ENCODE measurements at places on chromosomes 7 and 10. TPM values are rescaled to one million over a fixed set of nuclear protein-coding genes. Genes with fewer than 3 reads are reported as not detected.

Gene PROSER2
- 10.3 TPM for total RNA-seq

DNA sequence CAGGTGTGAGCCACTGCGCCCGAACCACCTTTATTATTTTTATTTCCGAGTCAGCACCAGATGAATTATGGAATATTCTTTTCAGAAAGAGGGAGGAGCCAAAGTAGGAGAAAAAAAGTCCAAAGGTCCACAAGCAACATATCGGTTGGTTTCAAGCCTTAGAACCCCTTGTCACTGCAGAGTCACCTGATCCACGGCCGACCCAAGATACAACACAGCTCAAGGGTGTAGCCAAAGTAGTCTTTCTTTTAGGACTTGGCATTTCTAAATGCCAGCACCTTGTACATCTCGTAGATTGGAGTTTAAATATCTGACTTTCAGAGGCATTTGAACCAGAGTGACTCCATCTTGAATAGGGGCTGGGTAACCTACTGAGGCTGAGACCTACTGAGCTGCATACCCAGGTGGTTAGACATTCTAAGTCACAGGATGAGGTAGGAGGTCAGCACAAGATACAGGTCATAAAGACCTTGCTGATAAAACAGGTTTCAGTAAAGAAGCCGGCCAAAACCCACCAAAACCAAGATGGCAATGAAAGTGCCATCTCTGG lies 113.9 kb upstream of the ANLN start:
- no peak for ATAC-seq

DNA sequence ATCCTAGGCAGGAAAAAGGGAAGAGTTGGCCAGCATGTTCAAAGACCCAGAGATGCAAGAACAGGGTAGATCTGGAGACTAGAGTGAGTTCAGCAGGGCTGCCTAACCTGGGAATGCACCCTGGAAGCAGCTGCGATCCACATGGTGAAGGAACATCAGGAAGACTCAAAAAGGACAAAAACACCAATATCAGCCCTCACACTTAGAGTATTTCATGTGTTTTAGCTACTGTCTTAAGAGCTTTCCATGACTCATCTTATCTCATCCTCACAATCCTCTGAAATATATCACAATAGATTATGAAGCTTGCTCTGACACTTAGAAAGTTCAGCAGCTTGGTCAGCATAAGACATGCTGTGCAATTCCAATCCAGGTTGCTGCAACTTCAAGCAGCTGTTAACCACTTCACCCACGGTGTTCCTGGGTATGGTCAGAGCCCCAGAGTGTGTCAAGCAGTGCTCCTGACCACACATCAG lies 380.9 kb downstream of the PARD3 start:
- ATAC-seq = peak; percentile 44

DNA sequence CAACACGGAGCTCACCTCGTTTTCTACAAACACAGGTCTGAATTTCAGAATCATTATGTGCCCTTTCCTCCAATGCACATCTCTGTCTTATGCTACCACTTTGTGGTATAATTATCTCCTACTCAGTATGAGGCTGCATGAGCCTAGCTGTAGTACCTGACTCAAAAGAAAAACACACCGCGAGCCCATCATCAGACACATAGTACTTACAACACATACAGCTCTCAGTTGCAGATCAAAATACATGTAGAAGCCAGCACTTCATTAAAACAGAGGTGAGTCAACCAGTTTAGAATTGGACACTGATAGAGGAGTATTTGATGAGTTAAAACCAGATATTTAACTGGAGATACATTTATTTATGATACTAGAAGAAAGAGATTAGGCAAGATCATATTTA lies 1.4 kb upstream of the RTKN2 start:
- no peak for ATAC-seq
